Natural killer cell (primary cell): ENCODE measurements at places on chromosomes 6 and 20. TPM values are rescaled to one million over a fixed set of nuclear protein-coding genes. Genes with fewer than 3 reads are reported as not detected.

DNA sequence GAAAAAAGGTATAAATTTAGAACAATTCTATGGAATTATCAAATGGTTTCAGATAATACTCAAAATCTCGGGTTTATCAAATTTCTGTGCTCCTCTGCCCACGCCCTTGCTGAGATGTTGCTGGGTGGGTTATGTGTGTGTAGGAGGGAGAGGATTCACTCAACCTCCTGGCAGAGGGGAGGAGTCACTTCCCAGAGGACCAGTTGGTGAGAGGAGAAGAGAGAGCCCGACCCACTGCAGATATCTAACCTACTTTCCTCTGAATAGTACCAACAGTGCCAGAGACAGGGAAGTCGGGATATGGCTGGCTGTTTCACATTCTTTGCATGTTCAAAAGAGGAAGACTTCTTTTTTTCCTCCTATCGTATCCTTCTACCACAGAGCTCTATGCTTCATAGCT, 187.1 kb upstream of the MAN1A1 start:
- H3K36me3 ChIP-seq = no peaks in the 10 kb centered on the region
- no peaks in the 10 kb centered on the region for H3K4me1 ChIP-seq
- no peak for DNase-seq

DNA sequence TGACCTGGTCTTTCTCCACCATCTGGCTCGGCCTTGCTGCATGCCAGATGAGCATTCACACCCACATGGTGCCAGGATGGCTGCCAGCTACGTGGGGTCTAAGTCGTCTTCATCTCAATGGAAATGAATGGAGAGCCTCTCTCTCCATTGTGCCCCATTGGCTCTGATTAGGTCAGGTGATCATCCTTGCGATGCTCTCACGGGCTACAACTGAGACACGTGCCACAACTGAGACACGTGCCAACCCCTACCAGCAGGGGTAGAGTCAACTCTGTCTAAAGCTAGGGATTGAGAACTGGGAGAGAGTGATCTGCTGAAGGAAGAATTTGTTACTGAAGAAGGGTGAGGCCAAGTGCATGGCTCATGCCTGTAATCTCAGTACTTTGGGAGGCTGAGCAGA, 67.3 kb upstream of the RALY start:
- DNase-seq = no peak
- H3K27me3 ChIP-seq = no peaks in the 10 kb centered on the region
- no peak overlapping the region for H3K27ac ChIP-seq
- no peaks in the 10 kb centered on the region for H3K36me3 ChIP-seq

The SRMS gene
- total RNA-seq = not detected

DNA sequence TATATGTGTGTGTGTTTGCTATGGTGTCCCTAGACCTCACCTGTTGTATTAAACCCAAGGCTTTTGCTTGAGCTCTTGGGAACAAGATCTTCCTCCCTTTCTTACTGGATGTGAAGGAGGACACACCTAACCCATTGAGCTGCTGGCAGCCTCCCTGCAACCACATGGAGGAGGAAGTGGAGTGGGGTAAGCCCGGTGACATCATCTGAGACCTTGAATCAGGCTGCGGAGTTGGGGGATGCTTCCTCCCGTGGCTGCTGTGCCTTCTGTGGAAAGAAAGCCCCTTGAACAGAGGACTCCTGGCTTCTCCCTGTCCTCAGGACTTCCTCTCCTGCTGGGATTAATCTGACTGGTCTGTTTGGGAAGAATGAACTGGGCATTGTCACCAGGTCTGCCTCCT, 3.3 kb downstream of the CST11 start:
- peak; percentile 17 for DNase-seq
- H3K36me3 ChIP-seq = no peaks in the 10 kb centered on the region
- H3K4me1 ChIP-seq = peaks cover 8% of the 10 kb centered on the region
- H3K4me3 ChIP-seq = no peak overlapping the region
- no peaks in the 10 kb centered on the region for H3K27me3 ChIP-seq

DNA sequence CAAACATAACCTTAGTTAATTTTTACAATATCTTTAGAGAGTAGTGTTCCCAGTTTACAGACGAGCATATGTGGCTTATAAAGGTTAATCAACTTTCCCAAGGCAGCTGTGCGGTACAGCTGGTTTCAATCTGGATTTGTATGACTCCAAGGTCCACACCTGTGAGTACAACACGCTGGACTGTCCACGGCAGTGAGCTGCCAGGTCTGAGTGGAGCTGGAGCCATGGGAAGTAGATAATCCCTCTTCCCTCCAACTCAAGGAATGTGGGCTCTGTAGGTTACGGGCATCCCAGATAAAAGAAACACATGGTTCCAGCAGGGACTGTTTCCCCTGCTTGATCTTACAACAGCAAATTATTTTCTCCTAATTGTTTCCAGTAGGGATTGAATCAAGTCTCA, 102.2 kb downstream of the SOD2 start:
- no peak overlapping the region for H3K27ac ChIP-seq
- H3K4me1 ChIP-seq = no peaks in the 10 kb centered on the region
- H3K27me3 ChIP-seq = no peaks in the 10 kb centered on the region
- H3K4me3 ChIP-seq = no peak overlapping the region
- H3K36me3 ChIP-seq = no peaks in the 10 kb centered on the region
- DNase-seq = no peak

DNA sequence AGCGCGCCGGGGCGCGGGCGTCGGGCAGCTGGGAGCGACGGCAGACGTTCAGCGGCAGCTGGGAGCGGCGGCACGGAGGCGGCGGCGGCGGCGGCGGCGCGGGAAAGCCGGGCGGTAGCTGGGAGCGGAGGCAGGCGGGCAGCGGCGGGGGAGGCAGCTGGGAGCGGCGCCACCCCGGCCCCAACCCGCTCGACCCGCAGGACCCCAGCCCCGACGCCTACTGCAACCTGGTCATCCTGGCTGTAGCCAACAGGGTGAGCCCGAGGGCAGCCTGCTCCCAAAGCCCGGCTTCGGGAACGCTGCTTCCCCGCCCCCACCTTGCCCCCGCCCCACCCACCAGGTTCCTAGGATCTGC, 8.9 kb downstream of the CCM2L start:
- peaks cover 21% of the 10 kb centered on the region for H3K4me1 ChIP-seq
- no peaks in the 10 kb centered on the region for H3K36me3 ChIP-seq
- no peak overlapping the region for H3K4me3 ChIP-seq
- H3K27me3 ChIP-seq = peaks cover 31% of the 10 kb centered on the region
- no peak for DNase-seq
- H3K27ac ChIP-seq = no peak overlapping the region

The LST1 gene
- 25.4 TPM for total RNA-seq

- H3K4me1 ChIP-seq = peaks cover 16% of the 10 kb centered on the region
- H3K4me3 ChIP-seq = no peak overlapping the region
- peaks cover 2% of the 10 kb centered on the region for H3K36me3 ChIP-seq
- no peaks in the 10 kb centered on the region for H3K27me3 ChIP-seq
Observed at GRCh38 chr6:12014027-12014872, 2.1 kb downstream of the HIVEP1 start.

DNA sequence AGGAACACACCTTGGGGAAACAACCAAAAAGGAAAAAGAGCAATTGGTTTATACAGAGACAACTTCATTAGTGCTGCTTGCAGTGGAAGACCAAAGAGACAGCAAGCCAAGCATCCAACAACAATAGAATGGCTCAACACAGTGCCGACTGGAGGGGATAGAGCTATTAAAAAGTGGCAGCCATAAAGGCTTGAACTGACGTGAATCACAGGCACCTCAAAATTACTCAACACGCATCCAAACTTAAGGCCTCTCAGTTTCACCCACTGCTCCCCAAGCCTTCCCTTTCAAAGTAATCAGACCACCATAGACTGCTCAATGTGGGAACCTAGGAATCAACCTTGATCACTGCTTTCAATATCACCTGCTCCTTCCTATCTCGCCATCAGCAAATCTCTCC, 9.7 kb downstream of the TNFRSF21 start:
- H3K27me3 ChIP-seq = no peaks in the 10 kb centered on the region
- no peaks in the 10 kb centered on the region for H3K36me3 ChIP-seq
- no peaks in the 10 kb centered on the region for H3K4me1 ChIP-seq
- H3K4me3 ChIP-seq = no peak overlapping the region
- no peak for DNase-seq
- no peak overlapping the region for H3K27ac ChIP-seq

The CD24 gene
- 1.4 TPM for total RNA-seq

- no peaks in the 10 kb centered on the region for H3K27me3 ChIP-seq
- no peak for DNase-seq
- H3K4me1 ChIP-seq = no peaks in the 10 kb centered on the region
- no peak overlapping the region for H3K27ac ChIP-seq
- H3K4me3 ChIP-seq = no peak overlapping the region
Observed at GRCh38 chr20:15913391-15914025, 659.7 kb downstream of the KIF16B start.

The TRPC4AP gene
- 74.4 TPM for total RNA-seq

GRCh38 chr6:166463359-166464067, 80.8 kb upstream of the MPC1 start:
- no peak overlapping the region for H3K27ac ChIP-seq
- H3K27me3 ChIP-seq = peaks cover 3% of the 10 kb centered on the region
- H3K36me3 ChIP-seq = no peaks in the 10 kb centered on the region
- peaks cover 12% of the 10 kb centered on the region for H3K4me1 ChIP-seq
- no peak overlapping the region for H3K4me3 ChIP-seq
- no peak for DNase-seq
